Suprapubic skin (tissue), 4 donors: ENCODE measurements at places on chromosomes 7 and 10. TPM values are rescaled to one million over a fixed set of nuclear protein-coding genes. Genes with fewer than 3 reads are reported as not detected.

DNA sequence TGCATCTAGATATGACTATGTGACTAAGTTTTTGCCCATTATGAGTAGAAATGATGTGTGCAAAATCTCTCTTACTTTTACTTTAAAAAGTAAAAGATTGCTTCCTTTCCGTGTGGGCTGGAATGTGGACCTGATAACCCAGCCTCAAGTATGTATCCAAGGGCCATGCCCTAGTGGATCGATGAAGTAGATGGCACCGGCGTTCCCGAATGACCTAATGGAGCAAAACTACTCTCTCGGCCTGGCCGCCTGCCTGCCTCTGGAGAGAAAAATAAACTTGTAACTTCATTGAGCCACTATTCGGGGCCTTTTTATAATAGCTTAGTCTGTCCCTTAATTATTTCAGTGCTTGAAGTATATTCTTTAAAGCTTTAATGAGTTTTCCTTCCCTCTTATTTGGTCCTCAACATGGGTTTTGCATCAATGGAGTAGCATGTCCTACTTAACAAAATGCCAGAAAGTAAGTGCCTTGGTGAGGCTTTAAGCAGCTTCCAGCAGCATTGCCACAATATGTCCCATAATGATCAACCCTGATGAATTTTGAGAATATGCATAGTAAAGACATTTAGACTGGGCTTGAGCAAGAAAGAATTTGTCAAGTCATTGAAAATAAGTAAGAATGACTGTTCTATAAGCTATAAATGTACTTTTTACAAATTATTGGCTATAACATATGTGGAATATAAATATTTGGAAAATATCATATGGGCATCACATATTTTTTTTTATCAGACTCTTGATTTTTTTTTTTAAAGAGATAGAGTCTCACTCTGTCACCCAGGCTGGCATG is 61.4 kb downstream of the PLXDC2 start:
- no peak for DNase-seq
- no peak overlapping the region for H3K27ac ChIP-seq
- no peak overlapping the region for H3K4me3 ChIP-seq
- no peaks in the 10 kb centered on the region for H3K36me3 ChIP-seq
- peaks cover 20% of the 10 kb centered on the region for H3K4me1 ChIP-seq

GRCh38 chr10:22097696-22098095 is 94.2 kb upstream of the DNAJC1 start:
- no peaks in the 10 kb centered on the region for H3K36me3 ChIP-seq
- no peaks in the 10 kb centered on the region for H3K4me1 ChIP-seq
- H3K27ac ChIP-seq = no peak overlapping the region

GRCh38 chr10:6116806-6117205 is 28.0 kb downstream of the RBM17 start:
- no peak overlapping the region for H3K27ac ChIP-seq
- peaks cover 34% of the 10 kb centered on the region for H3K4me1 ChIP-seq
- DNase-seq = no peak

- H3K4me1 ChIP-seq = no peaks in the 10 kb centered on the region
- H3K36me3 ChIP-seq = no peaks in the 10 kb centered on the region
- no peak overlapping the region for H3K4me3 ChIP-seq
- no peak overlapping the region for H3K27ac ChIP-seq
- H3K27me3 ChIP-seq = no peaks in the 10 kb centered on the region
Observed at GRCh38 chr10:64506963-64507362, 985.8 kb downstream of the REEP3 start.

- H3K4me1 ChIP-seq = no peaks in the 10 kb centered on the region
- no peak for DNase-seq
- no peaks in the 10 kb centered on the region for H3K36me3 ChIP-seq
- H3K27me3 ChIP-seq = no peaks in the 10 kb centered on the region
- no peak overlapping the region for H3K4me3 ChIP-seq
- H3K27ac ChIP-seq = no peak overlapping the region
Observed at GRCh38 chr10:54650547-54650946, 150.5 kb downstream of the PCDH15 start.

DNA sequence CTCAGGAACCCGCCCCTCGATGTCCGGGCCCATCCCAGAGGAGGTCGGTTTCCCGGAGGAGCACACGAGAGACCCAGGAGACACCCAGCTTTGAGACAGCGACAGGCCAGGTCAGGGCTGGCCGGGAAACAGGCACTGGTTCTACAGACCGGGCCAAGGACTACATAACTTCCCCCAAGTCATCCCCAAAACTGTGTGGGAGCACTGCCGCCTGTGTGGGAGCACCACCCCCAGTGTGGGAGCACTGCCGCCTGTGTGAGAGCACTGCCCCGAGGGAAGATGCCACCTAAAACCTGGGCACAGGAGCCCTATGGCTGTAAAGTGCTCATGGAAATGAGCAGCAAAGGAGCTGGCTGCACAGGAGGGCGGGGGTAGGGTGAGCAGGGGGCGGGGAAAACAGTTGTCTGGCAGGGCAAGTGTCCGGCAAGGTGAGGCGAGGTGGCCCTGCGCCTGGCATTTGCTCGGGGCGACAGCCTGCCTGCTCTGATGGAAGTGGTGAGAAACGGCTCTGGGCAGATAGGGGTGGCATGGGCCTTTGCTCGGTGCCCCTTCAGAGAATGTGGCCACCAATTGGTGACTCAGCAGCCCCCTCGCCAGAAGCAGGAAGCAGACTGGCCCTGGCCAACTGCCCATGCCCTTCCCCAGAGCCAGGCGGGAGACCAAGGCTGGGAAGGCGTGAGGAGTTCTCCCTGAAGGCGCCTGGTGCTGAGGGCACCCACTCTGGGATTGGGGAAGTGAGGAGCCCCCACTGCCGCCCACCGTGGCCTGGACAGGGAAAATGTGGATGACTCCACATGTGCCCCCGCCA is 26.2 kb downstream of the PAPOLB start:
- H3K27ac ChIP-seq = no peak overlapping the region
- no peaks in the 10 kb centered on the region for H3K4me1 ChIP-seq
- no peak overlapping the region for H3K4me3 ChIP-seq
- DNase-seq = no peak
- H3K36me3 ChIP-seq = peaks cover 8% of the 10 kb centered on the region

TSPAN13 gene
- total RNA-seq = 17.2 TPM

C10orf67 gene
- total RNA-seq = 0.93 TPM

BLNK gene
- 9.7 TPM for total RNA-seq
